Uterus (tissue), 4 donors: ENCODE measurements at places on chromosomes 11 and 22.
A peak's percentile ranks its signal among the peaks of the same experiment; 100 is the strongest.

DNA sequence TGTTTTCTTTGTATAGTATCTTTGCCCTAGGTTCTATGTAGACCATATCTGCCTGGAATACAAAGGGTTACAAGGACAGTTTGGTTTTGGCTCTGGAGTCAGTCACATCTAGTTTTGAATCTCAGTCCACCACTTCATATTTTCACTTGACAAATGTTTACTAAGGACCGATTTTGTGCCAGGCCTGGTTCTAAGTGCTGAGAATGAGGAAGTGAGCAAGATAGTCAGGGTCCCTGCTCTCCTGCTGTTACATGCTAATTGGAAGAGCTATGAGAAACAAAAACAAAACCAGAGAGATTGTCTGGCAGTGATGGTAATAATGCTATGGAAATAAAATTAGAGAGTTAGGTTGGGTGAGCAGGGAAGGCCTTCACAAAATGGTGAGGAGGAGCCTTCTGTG lies 66.1 kb upstream of the ARHGAP20 start:
- no peak for DNase-seq

GRCh38 chr11:86934926-86935579 lies 20.1 kb downstream of the FZD4 start:
- DNase-seq = no peak

- DNase-seq = no peak
Measured at GRCh38 chr11:58133309-58134076, 8.2 kb upstream of the OR9I1 start.

DNA sequence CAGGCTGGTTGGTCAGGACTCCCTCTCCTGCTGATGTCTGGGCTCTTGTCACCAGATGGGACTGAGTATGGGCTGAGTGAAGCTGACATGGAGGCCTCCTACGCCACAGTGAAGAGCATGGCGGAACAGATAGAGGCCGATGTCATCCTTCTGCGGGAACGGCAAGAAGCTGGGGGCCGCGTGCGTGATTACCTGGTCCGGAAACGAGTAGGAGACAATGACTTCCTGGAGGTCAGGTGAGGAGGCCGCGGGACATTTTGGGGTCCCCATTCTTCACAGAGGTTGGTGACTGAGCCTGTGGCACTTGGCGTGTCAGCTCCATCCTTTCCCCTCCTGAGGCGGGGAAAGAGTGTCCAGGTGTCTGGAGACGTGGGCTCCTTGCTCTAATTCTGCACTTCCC lies 10.1 kb downstream of the GTPBP1 start:
- DNase-seq = no peak

GRCh38 chr22:16915701-16916100 lies 90.5 kb upstream of the XKR3 start:
- no peak for DNase-seq

DNA sequence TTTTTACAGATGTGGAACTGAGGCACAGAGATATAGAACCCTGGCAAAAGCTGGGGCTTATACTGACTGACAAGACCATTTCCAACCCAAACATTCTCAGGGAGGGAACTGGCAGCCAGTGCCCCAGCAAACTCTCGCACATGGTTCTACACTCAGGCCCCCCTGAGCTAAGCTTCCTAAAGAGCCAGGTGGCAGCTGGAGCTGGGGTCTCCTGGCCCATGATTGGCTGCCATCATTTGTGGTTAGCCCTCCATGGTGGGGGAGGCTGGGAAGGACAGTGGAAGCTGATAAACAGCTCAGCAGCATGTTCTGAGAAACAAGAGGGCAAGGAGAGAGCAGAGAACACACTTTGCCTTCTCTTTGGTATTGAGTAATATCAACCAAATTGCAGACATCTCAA lies at the start of gene RAG1:
Gene RAG1 (plus strand): TSS at position 314 of the 400 bp plus-strand sequence. CDS start 5,298 bp downstream, outside the sequence.
- DNase-seq = no peak

GRCh38 chr11:43542750-43543712 lies 137.5 kb upstream of the HSD17B12 start:
- DNase-seq = no peak

- DNase-seq = no peak
Measured at GRCh38 chr11:117868088-117868487, 8.4 kb downstream of the FXYD6 start.

DNA sequence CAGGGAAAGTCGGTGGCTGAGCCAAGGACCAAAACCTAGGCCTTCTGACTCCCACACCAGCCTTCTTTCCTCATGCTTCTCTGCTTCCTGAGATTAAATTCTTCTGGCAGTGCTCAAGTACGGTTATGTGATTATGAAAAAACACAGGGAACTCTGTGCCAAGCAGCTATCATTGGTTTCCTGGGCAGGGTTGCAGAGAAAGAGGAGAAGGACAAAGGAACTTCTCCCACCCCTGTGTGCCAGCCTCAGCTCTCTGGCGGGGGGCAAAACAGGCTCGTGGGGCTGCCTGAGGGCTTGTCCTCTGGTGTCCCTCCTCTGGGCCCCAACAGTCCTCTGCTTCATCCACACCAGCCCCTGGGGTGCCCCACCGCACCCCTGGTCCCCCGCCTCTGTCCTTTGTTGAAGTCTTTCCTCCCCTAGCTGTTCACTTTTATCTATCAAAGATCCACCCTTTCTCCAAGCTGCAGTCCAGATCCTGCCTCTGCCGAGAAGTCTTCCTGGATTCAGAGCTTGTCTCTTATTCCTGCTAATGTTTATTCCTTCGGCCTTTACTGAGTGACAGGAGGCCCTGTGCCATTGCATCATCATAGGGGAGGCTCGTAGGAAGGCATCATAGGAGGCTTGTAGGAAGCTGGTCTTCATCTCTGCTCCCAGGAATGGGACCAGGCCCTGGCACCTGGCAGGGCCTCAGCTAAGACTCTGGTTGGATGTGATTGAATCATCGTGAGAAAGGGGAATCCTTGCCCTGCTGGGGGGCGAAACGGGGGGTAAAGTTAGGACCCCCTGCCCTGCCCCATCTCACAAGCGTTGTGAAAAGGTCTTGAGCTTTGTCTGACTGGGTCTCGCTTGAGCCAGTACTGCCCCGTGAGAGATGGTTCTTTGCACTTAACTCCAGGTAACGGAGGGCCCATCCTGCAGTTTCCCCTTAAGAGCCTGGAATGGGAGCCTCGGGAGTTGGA lies 11.5 kb upstream of the FTH1 start:
- DNase-seq = no peak

DNA sequence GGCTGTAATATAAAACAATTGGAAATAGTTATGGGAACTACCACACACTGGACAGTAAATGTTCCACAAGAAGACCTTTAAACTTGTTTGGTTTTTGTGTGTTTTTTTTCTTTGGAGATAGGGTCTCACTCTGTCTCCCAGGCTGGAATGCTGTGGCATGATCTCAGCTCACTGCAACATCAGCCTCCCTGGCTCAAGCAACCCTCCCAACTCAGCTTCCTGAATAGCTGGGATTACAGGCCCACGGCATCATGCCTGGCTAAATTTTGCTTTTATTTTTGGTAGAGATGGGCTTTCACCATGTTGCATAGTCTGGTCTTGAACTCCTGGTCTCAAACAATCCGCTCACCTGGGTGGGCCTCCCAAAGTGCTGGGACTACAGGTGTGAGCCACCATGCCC lies 121.0 kb downstream of the MPPED2 start:
- no peak for DNase-seq

GRCh38 chr11:45102361-45102809 lies 44.1 kb upstream of the PRDM11 start:
- no peak for DNase-seq

DNA sequence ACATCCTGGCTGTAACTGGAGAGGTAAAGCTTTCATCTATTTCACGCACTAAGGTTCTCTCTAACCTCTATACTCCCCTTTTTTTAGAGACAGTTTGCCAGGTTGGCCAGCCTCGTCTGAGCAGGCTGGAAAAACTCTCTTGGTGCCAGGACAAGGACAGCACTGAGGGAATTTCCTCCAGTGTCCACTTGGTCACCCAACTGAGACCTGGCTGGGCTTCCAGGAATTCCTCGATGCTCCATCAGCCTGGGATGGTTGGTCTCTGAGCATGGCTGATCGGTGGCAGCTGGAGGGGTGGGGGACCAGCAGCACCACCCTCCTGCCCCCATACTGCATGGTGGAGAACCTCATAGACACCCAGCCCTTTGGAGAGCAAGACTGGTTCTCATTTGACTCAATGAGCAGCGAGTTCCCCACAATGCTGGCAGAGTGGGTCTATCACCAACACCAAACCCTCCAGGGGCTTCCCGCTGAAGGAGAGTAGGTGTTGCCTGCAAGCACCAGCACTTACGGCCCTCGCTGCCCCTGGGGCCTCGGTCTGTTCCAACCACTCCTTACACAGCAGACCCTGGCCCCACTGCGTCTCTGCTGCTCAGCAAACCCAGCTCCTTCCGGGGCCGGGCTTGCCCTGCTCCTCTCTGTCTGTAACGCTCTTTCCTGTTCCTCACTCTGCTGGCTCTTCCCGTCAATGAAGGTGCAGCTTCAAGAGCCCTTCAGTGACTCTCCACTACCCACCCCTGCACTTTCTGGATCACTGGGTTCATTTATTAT lies 122.2 kb downstream of the ST3GAL4 start:
- no peak for DNase-seq

GRCh38 chr11:133945087-133945974 lies 11.4 kb downstream of the IGSF9B start:
- DNase-seq = peak; percentile 72

DNA sequence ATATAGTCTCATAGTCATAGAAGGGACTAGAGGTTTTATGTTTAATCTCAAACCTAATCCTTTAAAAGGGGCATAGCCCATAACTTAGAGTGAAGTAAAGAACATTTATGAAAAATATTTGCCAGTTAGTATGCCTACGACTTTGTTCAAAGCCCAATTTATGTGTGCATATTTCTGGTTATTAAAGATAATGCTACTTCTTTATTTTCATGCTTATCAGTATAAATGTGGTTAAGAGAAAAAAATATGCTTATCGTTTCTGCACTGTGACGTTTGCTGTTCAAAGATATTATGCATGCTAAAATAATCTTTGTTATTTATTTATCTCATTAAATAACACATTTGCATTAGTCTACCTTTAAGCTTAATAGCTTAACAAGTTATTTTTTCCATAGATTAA lies 343.9 kb downstream of the DYNC2H1 start:
- no peak for DNase-seq
